ENCODE measurements at places on chromosomes 13 and 19.

DNA sequence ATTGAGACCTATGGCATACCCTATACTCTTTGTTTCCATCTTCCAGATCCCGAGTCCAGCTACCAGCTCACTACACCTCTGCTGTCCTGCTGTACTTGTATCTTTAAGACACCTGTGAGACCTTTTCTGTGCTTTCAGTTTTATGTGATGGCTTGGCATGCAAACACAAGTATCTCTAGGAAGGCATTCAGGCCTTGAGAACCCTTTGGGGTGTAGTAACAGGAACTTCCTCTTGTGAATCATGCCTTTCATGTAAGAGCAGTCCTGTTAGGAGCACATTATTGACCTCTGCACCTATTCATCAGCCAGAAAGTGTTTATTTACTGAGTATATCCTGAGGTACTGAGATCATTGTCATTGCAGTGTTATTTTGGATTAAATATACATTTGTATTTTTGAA lies 87.0 kb upstream of the HTR2A start:
- DNase-seq = no peak

GRCh38 chr19:50476224-50476906 lies at the start of the genes EMC10 and GARIN5A:
Gene EMC10 (plus strand): TSS chr19:50476507. CDS start chr19:50476545, 38 bp downstream.
Gene GARIN5A (minus strand): TSS chr19:50476848. CDS start chr19:50476388, 460 bp downstream.
- peak; percentile 93 for DNase-seq

DNA sequence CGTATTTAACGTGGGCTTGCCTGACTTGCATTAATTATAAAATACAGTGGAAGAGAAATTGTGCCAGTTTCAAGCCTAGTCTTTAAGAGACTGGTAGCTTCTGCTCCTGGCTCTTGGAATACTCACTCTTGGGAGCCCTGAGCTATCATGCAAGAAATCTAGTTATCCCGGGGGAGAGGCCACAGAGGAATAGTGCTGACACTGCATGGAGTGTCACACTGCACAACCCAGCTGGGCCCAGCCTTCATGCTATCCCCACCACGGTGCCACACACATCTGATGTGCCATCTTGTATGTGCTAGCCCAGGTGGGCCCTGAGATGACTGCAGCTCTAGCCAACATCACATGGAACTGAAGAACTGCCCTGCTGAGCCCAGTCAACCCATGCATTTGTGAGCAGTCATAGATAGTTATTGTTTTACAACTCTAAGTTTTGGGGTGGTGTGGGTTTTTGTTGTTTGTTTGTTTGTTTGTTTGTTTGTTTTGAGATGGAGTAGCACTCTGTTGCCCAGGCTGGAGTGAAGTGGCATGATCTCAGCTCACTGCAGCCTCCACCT lies 8.3 kb downstream of the MAMSTR start:
- DNase-seq = no peak

DNA sequence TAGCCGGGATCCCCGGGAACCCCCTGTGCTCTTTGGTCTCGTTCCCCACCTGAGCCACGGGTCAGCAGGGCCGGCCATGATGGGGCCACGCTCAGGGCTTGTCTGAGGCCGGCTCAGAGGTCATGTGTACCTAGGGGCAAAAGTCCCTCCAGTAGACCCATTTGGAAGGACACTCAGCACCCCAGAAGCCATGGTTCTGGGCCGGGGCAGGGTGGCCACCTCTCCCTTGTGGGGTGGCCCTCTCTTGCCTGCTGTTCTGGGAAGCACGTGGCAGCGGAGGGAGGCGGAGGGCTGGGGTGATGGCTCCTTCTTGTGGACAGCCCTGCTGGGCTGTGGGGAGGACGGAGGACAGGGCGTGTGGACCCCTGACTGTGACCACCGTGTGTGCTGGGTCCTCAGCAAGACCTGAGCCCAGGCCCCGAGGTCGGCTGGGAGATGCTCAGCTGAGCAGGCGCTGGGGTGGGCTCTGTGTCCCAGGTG lies 6.4 kb upstream of the PEAK3 start:
- no peak for DNase-seq

- DNase-seq = no peak
Measured at GRCh38 chr13:33578786-33579185, 239.2 kb upstream of the RFC3 start.

GRCh38 chr13:99346335-99347042 lies 39.3 kb upstream of the GPR183 start:
- no peak for DNase-seq

DNA sequence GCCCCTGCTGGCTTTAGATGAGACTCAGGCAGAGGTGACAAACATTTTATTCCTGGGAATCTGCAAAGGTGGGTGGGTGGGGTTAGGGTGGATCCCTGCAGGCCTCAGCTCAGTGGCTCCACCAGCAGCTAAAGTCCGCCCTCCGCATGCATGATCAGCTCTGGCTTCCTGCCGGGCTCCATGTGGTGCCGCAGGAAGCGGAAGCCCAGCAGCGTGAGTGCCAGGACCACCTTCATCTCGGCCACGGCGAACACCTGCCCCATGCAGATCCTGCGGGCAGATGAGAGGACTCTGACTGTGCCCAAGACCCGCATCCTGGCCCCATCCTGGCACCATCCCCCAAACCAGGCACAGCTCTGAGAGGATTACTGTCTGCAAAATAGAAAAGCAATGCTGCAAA lies 26.3 kb downstream of the CYP4F2 start:
- DNase-seq = peak; percentile 2

DNA sequence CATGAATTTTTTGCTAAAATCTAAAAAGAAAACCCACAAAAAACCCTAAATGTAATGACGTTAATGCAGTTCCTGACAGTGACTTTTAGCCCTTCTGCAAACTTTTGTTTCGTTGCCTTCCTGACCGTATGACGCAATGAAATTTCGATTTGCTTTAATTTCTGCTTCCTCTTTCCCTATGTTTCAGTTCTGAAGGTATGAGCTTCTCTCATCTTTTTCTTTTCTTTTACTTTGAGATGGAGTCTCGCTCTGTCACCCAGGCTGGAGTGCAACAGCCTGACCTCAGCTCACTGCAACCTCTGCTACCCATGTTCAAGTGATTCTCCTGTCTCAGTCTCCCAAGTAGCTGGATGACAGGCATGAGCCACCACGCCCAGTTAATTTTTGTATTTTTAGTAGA lies 6.1 kb upstream of the LILRA5 start:
- DNase-seq = no peak

GRCh38 chr19:8731428-8732169 lies 10.2 kb downstream of the OR2Z1 start:
- no peak for DNase-seq

- DNase-seq = no peak
Measured at GRCh38 chr19:35293363-35293739, 1.4 kb downstream of the MAG start.

- no peak for DNase-seq
Measured at GRCh38 chr13:113667771-113668490, 912 bp downstream of the GRK1 start.

DNA sequence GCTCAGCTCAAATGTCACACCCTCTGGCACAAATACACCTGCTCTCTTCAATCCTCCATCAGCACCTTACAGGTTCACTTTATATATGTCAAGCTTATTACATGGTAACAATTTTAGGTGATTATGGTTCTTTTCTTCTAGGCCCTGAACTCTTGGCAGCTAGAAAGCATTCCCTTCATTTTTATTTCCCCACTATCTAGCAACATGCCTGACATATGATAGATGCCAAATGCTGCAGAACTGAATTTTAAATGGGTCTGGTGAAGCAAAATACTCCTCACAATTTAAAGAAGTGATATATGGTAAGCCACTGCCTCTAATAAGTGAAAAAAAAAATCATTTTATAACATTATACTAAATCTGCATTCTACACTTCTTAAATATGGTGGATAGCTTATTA lies 95.2 kb downstream of the USP12 start:
- no peak for DNase-seq

- DNase-seq = no peak
Measured at GRCh38 chr13:110912651-110913051, 2.2 kb downstream of the ANKRD10 start.

DNA sequence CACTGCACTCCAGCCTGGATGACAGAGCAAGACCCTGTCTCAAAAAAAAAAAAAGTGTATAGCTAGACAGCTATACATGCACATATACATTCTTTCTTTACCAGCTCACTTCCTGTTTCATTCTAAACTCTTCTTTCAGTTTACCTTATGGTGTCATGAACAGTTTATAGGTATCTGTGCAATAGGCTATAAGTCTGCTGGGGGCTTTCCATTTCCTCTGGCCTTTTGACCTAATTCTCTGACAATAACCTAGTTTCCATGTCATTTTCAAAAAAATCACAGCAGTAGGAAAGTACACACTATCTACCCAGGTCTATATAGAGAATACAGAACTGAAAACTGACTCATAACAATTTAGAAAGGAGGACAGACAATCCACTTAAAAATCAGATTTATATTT lies 24.4 kb upstream of the URAD start:
- no peak for DNase-seq

DNA sequence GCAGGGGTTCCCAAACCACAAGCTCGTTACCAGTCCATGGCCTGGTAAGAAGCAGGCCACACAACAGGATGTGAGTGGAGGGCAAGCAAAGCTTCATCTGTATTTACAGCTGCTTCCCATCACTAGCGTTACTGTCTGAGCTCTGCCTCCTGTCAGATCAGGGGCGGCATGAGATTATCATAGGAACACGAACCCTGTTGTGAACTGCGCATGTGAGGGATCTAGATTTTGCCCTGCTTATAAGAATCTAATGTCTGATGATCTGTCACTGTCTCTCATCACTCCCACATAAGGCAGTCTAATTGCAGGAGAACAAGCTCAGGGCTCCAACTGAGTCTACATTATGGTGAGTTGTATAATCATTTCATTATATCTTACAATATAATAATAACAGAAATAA lies 677.4 kb upstream of the SLITRK6 start:
- DNase-seq = no peak

DNA sequence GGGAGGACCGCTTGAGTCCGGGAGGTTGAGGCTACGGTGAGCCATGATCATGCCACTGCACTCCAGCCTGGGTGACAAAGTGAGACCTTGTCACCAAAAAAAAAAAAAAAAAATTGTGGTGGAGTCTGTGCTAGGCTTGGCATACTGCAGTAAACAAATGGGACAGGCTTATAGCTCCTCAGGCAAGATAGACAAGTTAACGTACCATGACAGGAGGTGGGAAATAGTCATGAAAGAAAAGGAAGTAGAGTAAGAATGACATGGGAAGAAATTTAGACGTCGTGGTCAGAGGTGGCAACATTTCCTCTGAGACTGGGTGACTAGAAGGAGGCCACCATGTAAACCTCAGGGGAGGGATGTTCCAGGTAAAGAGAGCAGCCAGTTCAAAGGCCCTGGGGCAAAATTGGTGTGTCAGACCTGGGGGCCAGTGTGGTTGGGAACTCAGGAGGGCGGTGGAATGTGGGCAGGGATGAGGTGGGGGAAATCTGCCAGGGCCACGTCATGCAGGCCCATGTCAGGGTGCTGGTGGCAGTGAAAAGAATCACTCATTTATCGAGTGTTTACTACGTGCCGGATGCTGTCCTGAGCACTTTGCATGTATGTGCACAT lies 5.6 kb downstream of the SNRPA start:
- DNase-seq = peak; percentile 68

GRCh38 chr13:107969546-107969945 lies 245.8 kb downstream of the LIG4 start:
- no peak for DNase-seq

GRCh38 chr13:50082426-50083281 lies 67.4 kb downstream of the KCNRG start:
- peak; percentile 83 for DNase-seq

DNA sequence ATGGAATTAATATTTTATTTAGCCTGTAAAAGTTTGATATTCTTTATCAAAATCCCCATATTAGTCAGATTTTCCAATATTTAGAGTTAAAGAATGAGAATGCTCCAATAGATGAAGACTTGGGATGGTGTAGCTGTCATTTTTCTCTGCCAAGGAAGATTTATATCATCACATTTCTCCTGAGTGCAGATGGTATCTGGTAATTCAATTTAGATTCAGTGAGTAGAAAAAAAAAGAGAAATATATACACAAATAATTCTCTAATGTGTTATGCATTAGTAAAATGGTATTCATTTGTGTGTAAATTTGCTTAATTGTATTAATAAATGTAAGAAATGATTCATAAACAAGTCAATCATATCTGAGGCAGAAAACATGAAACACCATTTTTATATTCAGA lies 1508.7 kb upstream of the PCDH20 start:
- DNase-seq = no peak

DNA sequence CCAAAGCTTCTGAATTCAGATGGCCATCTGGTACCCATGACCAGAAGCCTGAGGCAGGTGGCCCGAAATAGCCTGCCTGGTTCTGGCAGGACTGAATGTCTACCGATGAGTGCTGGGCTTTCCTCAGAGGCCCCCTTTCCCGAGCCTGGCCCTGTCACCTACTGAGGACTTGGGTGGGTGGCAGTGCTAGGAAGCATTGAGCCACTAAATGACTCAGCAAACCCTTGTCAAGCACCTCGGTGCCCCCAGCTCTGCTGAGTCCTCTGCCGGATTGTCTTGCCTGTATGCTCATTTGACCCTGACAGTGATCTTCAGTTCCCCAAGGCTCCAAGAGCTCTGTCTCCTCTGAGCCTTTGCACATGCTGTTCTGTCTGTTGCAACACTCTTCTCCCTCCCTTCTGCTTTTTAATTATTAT lies 17.9 kb downstream of the PPP1R37 start:
- no peak for DNase-seq

DNA sequence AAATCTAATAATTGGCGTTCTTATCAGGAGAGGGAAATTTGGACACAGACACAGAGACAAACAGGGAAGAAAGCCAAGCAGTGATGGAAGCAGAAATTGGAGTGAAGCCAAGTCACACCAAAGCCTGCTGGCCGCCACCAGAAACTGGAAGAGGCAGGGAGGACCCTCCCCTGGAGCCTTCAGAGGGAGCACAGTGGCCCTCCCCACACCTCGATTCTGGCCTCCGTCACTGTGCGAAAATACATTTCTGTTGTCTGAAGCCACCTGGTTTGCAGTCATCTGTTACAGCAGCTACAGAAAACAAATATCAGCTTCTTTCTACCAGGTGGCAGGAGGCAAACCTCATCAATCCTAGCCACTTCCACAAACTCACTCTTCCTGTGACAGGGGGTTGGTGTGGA lies 8.3 kb upstream of the TLE6 start:
- DNase-seq = no peak

GRCh38 chr19:19643158-19644053 lies at the start of gene GMIP:
Gene GMIP (minus strand): TSS chr19:19643657. CDS start chr19:19643529, 128 bp downstream.
- DNase-seq = peak; percentile 85

GRCh38 chr13:114282041-114282670 lies 755 bp downstream of the UPF3A start:
- DNase-seq = peak; percentile 76

GRCh38 chr13:113550453-113550852 lies 34.1 kb upstream of the TFDP1 start:
- DNase-seq = no peak

- no peak for DNase-seq
Measured at GRCh38 chr13:23778002-23778652, 111.1 kb downstream of the MIPEP start.

GRCh38 chr13:24226762-24227161 lies 66.2 kb downstream of the SPATA13 start:
- DNase-seq = no peak

DNA sequence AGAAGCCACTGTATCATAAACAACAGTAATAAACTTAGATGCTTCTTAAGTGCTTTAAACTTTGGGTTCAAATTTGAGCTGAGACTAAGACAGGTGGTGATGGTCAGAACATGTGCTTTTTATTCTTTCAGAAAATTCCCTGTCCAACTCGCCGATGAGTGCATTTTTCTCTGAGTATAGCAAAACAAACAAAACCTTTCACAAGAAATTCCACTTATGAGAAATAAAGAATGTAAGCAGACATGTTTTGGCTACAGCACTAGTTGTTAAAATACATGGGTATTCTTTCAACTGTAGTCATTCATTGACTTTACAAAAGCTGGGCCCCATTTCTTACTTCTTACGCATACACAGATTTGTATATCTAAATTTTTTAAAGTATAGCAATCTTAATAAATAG lies 125.6 kb downstream of the SPRY2 start:
- DNase-seq = no peak

- DNase-seq = no peak
Measured at GRCh38 chr13:51501592-51502152, 48.8 kb upstream of the INTS6 start.
